GOT3 (cell line): ENCODE measurements at places on chromosomes 3 and 15.

DNA sequence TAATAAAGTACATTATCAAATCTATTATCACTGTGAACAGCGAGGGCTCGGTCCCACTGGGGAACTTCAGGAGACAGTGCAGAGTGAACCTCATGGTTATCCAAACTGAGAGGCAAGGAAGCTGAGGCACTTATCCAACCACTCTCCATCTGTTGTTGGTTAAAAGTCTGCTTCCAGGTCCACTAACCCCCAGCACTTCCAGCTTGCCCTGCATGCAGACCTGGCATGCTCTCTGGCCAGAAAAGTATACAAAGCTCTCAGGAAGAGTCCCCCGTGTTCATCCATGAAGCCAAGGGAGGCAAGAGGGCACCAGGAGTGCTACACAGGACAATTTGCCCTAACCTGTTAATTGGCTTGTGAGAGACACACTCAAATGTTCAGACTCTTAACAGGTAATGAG lies 36.0 kb downstream of the FBN1 start:
- no peak for DNase-seq

DNA sequence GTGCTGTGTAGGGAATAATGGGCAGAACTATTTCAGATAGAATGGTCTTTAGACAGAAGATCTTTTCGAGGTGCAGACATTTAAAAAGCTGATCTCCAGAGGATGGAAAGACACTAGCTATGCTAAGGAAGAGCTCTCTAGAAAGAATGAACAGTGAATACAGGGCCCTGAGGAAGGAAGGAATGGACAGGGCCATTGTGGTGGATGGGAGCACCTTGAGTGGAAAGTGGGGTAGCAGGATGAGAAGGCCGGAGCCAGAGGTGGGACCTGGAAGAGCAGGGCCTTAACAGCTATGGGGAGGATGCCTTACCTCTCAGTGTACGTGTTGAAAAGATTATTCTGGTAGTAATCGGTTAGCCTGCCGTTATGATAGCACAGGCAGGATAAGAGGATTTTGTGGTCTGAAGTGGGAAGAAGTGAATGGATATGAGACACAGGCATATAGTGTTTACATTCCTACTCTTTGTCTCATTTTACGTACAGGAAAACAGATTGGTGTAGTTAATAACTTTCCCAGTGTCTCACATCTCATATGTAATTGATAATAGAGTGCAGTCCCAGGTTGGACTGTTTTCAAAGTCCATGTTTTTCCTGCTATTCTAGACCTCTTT lies 172.4 kb downstream of the KLHL25 start:
- no peak for DNase-seq

GRCh38 chr3:52221563-52222318 lies 3.7 kb downstream of the TLR9 start:
- no peak for DNase-seq

DNA sequence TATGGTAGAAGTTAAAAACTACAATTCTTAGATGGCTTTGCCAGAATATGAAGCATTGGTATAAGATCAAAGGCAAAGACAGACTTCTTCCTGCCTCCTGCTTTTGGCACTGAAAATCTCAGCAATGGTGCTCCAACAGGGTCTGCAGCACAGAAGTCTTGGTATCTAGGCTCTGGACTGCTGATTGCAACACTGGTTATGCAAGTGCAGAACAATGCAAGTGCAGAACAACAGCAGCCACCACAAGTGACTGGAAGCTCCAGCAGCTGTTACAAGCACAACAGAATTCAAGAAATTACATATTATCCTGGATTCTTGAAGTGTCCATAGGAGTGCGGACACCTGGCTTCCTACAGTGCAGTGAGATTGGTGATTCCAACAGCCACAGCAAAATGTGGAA lies 33.7 kb downstream of the ZBTB20 start:
- DNase-seq, result no peak

DNA sequence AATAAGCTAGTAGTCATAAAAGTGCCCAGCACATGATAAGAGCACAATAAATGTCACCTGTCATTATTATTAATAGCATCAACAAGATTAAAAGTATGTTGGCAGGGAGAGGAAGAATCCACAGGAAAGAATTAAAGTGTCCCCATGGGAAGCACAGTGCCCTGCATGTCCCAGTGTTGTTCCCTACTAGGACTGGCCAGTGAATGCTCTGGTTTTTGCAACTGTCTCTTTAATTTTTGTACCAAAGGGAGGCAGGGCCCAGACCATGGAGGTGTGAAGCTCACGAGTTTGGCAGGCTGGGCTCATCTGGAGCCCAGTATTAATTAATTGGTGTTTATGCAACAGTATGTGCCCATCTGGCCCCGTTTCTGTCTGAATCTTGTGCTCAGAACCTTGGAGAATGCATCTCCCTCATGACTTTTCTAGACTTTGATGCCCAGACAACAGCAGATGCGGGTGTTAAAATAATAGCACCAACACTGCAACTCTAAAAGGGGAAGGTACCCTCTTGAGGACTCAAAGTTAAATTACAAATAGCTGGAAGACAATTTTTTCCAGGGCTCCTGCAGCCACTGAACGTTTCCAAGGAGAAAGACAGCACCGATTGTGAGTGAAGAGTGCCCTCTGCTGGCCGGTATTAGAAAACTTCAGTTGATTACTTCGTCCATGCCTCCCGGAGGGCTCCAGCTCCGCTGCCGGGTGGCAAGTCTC lies 71.9 kb upstream of the SPATA12 start:
- peak; percentile 29 for DNase-seq

GRCh38 chr3:134350266-134350665 lies 24.0 kb downstream of the AMOTL2 start:
- no peak for DNase-seq

- no peak for DNase-seq
These were observed 3.0 kb downstream of the GPR15 start for GRCh38 chr3:98534734-98535133.

DNA sequence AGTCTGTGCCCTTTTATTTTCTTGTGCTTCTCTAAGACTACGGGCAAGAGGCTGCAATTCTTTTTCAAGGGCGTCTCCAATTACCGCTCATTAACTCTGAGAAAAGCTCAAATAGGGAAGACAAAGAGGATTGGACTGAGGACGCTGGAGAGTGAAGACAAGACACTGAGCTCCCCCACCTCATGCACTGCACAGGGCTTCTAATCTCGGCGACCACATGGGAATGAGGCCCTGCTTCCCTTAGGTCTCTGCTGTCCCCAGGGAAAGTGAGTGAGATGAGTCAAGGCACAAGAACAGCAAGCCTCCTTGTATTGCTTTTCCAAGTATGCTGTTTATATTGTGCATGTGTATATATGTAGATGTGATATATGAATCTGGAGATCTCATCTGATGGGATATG lies 392.2 kb upstream of the CFAP20DC start:
- no peak for DNase-seq

- no peak for DNase-seq
These were observed 70.7 kb downstream of the SLC12A8 start for GRCh38 chr3:125141596-125142419.

GRCh38 chr3:194485468-194485880 lies 1.3 kb downstream of the ATP13A3 start:
- DNase-seq, result no peak

DNA sequence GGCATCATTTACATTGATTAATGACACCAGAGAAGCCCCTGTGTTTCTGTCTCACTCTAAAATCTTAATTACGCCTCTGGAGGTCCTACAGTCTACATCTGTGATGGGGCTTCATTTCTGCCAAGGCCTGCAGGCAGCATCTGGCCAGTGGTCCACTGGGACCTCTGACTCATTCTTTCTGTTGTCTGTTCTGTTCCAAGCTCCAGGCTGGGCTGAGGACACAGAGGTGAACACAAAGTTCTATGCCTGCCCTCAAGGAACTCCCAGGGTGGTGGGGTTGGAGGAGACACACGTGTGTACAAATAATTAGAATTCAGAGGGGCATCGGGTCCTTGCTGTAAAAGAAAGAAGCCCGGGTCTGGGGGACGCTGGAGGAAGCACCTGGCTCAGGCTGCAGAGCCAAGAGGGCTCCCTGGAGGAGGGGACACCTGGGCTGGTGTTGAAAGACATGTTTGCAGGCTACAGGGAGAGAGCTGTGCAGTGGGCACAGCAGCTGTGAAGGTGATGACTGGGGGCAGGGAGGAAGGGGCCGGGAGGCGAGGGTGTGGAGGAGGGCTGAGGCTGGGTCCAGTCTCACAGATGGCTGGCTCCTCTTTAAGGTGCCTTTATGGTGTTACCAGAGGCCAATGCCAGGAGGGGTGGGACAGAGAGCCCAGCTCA lies 103.3 kb upstream of the PRR23E start:
- no peak for DNase-seq

DNA sequence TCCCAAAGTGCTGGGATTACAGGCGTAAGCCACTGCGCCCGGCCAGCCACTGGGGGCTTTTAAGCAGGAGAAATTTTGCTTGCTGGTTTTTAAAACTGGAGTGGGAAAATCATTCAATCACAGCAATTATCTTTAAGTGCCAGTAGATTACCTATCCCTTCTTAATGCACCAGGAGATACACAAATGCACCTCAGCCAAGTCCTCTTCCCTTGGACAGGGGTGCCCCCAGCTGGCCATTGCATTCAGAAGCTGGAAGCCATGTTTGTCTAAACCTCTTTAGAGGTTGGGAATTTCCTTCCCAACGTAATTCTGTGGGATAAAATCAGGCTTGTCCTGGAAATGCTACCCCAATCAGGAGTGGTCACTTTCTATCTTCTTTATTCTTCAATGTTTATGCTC lies 26.6 kb downstream of the MIX23 start:
- no peak for DNase-seq

- DNase-seq, result no peak
These were observed 50.4 kb downstream of the FOXB1 start for GRCh38 chr15:60054472-60054871.

GRCh38 chr3:57911593-57911992 lies 96.6 kb upstream of the FLNB start:
- no peak for DNase-seq

GRCh38 chr15:44775953-44776352 lies 39.6 kb downstream of the TRIM69 start:
- no peak for DNase-seq

DNA sequence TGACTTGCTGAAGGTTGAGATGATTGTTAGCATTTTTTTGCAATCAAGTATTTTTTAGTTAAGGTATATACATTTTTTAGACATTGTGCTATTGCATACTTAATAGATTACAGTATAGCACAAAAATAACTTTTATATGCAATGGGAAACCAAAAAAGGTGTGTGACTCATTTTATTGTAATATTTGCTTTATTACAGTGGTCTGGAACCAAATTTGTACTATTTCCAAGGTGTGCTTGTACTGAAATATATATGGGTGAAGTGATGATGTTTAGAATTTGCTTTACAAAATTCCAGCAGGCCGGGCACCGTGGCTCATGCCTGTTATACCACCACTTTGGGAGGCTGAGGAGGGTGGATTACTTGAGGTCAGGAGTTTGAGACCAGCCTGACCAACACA lies 29.1 kb upstream of the TBC1D23 start:
- DNase-seq, result no peak
